Stimulated activated CD8-positive, alpha-beta memory T cell treated with anti-CD3 and anti-CD28 coated beads, Interleukin-4, amount 100 ng/mL, for 1 hour (primary cell): ENCODE measurements at places on chromosomes 2 and 18.

DNA sequence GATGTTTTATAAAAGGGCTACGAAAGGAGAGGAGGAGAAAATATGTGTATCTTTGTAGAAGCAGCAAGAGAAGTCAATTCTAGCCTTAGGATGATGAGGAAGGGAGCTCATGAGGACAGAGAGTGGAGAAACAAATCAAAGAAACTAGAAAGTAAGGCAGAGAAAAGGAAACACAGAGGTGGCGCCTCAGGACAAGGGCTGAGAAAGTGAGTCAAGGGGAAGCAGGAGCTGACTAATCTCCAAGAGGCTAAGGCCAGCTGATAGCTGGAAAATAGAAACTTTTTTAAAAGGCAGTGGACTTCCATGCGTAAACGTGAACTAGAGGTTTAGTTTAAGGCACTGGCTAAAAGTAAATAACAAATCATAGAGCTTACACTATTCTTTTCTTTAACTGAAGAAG is 173.3 kb downstream of the ANKRD44 start:
- no peak for DNase-seq

DNA sequence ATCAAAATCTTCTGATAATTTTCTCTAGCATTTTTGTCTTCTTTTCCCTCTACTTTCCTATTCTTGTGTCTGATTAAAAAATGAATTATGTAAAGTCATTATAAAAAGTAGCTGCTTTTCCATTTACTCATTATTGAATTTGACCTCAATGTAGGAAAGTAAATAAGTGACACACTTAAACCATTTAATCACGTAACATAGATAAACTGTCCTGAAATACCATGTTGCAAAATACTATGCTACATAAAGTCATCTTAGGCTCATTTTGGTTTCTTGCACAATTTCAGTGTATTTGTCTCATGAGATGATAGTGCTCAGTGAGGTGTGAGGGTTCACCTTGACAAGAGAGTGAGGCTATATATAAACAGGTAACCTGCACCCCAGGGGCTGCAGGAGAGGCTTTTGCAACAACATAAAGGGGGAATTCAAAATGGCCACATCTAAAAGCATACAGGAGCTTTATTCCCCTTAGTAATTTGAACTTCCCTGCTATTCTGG is 502.7 kb downstream of the RNF144A start:
- no peak for DNase-seq

DNA sequence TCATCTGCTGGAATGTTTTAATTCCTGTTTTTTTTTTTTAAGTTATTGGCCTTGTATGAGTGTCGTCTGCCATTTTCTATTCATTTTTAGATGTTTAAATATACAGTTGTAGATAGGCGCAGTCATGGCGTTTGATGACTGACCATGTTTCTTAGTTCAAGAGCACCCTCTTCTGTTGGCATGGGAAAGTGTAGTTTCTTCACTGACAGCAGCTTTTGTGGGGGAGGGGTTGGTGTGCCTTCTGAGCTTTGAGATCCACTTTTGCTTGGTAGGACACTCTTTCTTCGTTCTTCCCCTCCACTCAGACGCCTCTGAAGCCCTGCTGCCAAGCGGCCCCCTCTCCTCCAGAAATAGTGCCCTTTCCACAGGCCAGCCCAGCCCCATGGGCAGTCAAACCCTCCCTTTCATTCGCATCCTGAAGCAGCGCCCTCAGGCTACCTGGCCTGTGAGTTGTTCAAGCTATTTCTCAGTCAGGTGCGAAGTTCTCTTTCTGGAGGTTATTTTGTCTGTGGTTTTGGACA is 492.0 kb downstream of the TNS1 start:
- no peak for DNase-seq

DNA sequence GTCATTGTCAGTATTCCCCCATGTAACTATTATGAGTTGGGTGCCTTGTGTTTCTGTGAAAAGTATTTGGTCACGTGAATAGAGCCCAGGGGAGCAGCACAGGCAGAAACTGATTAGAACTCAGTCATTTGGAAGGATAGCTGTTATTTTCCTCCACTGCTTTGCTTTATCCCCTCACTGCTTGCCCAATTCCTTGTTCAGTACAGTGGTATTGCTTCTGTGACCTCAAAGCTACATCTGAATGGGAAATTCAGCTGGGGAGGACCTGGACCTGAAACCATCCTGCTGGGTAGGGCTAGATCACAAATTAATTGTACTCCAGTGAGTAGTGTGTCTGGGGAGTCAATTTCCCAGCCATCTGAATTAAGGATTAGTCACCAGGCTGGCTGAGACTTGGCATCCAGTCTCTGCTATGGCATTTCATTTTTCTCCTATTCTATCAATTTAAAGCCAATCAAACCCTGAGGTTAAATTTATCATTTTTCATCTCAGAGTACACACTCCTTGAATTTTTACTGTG is 1231.6 kb upstream of the GYPC start:
- no peak for DNase-seq

- DNase-seq, result no peak
These were observed 36.9 kb downstream of the ADI1 start for GRCh38 chr2:3482363-3482821.

DNA sequence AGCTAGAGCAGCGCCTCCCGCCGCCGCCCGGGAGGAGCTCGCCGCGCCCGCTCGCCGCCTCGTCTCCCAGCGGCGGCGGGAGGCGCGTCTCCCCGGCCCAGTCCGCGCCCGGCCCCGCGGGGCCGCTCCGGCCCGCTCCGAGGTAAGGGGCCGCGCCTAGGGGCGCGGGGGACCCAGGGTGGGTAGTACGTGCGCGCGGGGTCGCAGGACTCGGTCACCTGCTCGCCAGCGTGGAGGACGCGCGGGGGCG is 259 bp downstream of the NPAS2 start:
- no peak for DNase-seq

GRCh38 chr2:190050001-190050400 is 12.5 kb downstream of the MSTN start:
- no peak for DNase-seq

- DNase-seq, result no peak
These were observed 22.5 kb downstream of the INPP4A start for GRCh38 chr2:98467082-98467536.

DNA sequence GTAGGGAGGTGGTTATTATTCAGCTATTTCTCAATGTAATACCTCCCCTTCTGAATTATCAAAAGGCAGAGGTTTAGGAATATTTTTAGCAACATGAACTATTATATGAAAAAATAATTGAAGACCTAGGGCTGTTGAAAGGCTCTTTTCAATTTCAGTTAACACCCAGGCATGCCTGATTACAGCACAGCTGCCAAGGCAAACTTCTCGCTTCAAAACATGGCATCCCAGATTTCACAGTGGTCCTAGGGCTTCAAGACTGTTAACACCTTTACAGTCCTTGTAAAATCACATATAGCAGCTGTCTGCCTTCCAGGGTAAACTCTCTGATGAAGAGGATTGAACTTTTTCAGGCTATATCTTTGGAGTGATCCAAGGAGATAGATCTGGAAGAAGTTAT is 23.2 kb downstream of the CTLA4 start:
- no peak for DNase-seq

DNA sequence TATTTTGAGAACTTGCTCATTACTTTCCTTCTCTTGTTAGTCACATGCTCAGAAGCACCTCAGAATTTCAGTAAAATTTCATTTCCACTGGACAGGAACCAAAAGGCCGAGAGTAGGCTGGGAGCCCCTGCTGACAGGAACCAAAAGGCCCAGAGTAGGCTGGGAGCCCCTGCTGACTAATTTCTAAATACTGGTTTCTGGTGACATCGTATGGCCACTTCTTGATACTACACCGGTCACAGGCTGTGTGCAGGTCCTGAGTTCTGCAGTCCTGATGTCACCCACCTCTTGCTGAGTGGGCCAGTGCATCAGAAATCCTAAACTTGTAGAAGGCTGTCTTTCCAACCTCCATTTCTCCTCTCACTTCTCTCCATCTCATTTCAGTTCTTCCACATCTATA is 17.7 kb upstream of the EN1 start:
- no peak for DNase-seq

- DNase-seq, result no peak
These were observed 122.9 kb downstream of the EPB41L3 start for GRCh38 chr18:5420906-5421305.

GRCh38 chr2:109421101-109421500 is 192.7 kb downstream of the SEPTIN10 start:
- no peak for DNase-seq

DNA sequence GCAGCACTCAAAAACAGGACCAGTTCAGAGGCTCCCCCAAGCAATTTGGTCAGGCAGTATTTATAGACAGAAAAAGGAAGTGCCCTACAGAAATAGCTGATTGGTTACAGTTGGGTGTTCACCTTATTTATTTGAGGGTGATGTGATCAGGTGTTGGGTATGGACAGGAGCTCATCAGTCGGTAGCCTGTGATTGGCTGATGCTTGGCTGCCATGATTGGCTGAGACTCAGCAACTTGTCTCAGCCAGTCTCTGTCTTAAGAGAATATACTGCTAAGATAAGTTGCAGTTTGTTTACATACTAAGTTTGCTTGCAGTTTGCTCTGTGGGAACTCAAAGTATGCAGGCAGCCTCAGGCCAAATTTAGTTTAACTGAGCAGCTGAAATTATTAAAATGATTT is 9.4 kb downstream of the ABCG8 start:
- no peak for DNase-seq

GRCh38 chr2:142603759-142604158 is 273.7 kb upstream of the KYNU start:
- DNase-seq, result no peak

DNA sequence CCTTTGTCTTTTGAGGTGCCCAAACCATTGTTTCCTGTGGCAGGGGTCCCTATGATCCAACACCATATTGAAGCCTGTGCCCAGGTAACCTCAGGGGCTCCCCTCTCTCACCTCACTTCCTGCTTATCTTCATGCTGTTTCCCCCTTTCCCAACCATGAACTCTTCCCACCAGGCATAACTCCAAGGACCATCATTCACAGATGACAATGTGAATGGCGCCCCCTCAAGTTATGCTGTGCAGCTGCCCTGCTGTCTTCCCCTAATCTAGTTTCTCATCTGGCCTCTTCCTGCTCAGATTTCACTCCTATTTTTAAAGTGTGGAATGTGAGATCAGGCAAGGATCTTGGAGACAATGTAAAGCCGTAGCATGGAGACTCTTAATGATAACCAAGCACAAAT is 1.4 kb downstream of the GMPPA start:
- DNase-seq, result no peak

DNA sequence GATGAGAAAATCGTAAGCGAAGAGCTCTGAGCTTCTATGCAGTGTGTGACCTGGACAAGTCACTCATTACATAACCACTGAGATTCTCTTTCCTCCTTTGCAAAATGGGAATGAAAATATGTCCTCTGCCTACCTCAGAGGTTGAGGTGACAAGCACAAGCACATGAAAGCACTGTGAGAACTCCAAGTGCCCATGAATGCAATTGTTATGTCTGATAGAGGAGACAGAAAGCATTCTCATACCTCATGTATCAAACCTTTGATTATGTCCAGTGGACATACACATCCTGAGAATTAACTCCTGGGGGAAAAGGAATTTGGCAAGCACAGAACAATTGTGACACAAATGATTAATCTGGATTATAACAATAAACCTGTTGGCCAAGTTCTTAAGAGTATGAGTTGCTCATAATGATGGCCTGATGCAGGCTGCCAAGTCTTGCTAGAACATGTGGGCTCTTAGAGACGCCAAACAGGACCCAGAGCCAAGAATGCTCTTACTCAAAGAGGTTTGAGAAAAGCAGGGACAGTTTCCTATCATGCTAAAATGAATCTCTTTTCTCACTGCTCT is 8.5 kb upstream of the RMDN2 start:
- no peak for DNase-seq

DNA sequence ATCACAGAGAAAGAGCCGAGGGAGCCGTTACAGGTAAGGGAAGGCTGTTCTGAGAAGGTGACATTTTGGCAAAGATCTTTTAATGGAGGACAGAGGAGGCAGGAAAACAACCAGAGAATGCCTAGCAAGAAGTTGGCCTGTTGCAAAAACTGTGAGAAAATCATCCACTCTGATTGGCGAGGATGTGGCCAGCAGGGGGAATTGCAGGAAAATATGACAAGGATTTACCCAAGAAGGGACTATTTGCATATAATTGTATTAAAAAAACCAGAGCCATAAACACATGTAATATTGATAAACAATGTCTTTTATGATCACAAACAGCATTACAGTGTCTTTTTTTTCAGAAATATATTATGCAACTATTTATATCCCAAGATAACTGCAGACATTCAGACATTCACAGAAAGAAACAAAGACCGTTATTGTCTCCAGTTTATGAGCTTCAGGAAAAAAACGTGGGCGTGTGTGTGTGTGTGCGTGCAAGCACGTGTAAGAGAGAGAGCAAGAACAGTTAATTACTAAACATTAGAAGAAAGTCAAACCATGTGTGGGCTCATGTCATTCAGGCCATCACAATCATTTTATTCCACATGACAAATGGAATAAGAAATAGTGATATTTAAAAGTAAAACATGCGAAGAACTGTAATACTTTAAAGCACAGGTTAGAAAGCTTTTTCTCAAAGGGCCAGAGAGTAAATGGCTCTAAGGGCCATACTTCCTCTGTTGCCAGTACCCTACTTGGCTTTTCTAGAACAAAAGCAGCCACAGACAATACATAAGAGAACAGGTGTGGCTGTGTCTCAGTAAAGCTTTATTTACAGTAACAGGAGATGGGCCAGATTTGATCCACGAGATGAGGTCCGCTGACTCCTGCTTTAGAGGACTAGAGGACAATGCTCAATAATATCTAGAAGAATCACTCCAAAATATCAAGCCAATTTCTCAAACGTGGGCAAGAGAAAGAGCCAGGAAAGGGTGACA is 324.1 kb downstream of the DLGAP1 start:
- DNase-seq, result no peak

GRCh38 chr2:148493822-148494563 is 150.6 kb upstream of the EPC2 start:
- no peak for DNase-seq

GRCh38 chr2:175624211-175624761 is 377.8 kb downstream of the LNPK start:
- no peak for DNase-seq

DNA sequence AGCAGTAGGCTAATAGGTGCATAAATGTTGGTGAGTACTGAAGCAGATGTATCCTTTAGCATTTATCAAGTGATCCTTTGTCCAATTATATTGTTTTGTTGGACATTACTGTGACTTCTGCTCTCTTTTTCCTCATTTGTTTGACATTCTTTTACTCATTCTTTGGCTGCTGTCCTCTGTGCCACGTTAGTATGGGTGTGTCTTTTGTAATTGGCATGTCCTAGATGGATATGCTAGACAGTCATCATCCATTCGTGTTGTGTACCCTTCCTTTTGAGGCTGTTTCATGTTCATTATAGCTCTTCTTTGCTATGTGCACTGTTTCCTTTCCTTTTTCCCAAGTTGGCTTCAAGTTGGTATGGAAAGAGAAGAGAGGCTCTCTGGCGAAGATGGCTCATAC is 284.7 kb downstream of the CYP26B1 start:
- no peak for DNase-seq

GRCh38 chr2:133624551-133624950 is 56.3 kb upstream of the NCKAP5 start:
- DNase-seq, result no peak

- DNase-seq, result no peak
These were observed 98.7 kb downstream of the PLA2R1 start for GRCh38 chr2:159963700-159964099.
